Activated naive CD4-positive, alpha-beta T cell treated with anti-CD3 and anti-CD28 coated beads, Interleukin-2, amount 50 U/mL, for 16 hours (primary cell): ENCODE measurements at places on chromosomes 4 and X.

GRCh38 chrX:40085714-40086113, 12.0 kb downstream of the BCOR start:
- no peak for DNase-seq

DNA sequence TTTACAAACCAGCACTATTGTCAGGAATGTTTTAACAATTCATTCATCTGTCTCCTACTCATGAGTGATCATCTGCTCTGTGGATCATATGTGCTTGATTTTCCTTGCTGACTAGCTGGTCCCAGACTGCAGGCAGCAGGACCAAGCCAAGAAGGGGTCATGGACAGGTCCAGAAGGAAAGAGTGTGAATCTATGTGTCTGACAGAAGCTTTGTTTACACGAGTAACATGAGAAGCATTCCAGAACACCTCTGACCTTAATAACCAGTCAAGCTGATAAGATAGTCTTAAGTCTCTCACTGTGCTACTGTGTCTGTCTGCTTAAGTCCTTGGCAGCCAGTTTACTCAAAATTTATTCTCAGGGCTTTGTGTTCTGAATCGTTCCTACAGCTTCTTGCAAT, 39.0 kb downstream of the GUCY1A1 start:
- DNase-seq: no peak

- DNase-seq: no peak
Observed at GRCh38 chrX:97039363-97040029, 155.8 kb downstream of the RPA4 start.

- DNase-seq: no peak
Observed at GRCh38 chr4:127668770-127669169, 36.0 kb downstream of the INTU start.

GRCh38 chr4:60389633-60390032, 810.5 kb upstream of the ADGRL3 start:
- DNase-seq: no peak

DNA sequence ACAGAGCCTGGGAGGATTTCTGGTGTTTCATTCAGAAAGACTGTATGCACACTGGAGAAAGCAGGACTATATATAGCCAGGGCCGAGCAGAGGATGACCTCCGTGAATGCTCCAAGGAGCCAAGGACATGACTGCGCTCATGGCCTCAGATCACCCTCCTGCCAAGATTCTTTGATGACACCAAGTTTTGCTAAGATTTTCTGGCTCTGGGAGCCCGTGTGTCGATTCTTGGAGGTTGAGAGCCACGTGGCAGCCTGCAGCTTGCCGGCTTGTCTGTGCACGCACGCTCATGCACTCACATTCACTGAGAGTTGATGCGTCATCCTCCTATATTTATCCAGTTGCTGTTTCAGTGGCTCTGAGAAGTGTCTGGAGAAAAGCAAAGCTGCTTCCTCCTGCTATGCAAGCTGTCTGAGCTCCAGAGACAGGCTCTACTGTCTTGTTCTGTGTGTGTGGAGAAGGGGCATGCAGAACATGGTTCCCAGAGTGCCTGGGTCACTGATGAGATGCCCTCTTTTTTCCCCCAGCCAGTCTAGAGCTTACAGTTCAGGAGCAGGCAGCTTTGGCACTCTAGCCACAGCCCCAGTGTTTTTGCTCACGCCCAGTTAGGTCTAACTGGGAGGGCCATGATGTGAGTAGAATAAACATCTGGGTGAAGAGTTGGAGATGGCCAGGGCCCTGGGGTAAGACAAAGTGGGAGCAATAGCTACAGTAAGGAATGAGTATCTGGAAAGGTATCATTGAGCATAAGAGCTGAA, 64.9 kb upstream of the SCOC start:
- DNase-seq: no peak

- no peak for DNase-seq
Observed at GRCh38 chrX:39556056-39556455, 541.7 kb downstream of the BCOR start.

- DNase-seq: no peak
Observed at GRCh38 chr4:165461159-165461821, 82.5 kb downstream of the CPE start.
